ENCODE measurements at places on chromosomes 3 and 15. TPM values are rescaled to one million over a fixed set of nuclear protein-coding genes. Genes with fewer than 3 reads are reported as not detected.

Gene SLC24A5
- not detected for total RNA-seq

Gene CEP152
- total RNA-seq: 1.6 TPM

Gene C3orf70
- 9.9 TPM for total RNA-seq

Gene IGF2BP2
- total RNA-seq: 33.2 TPM

Gene MOBP
- not detected for total RNA-seq

Gene ATRIP
- 3.9 TPM for total RNA-seq

Gene ATP13A5
- not detected for total RNA-seq

Gene A4GNT
- total RNA-seq: not detected

Gene ITIH1
- not detected for total RNA-seq

Gene SERPINI2
- not detected for total RNA-seq

Gene ALDH1L1
- total RNA-seq: 0.09 TPM

Gene SAXO2
- 1.3 TPM for total RNA-seq

Gene CAND2
- 0.98 TPM for total RNA-seq

Gene GOLGA8Q
- 0.22 TPM for total RNA-seq

Gene TERC
- 47.0 TPM for total RNA-seq

Gene ZNF639
- 34.7 TPM for total RNA-seq

Gene TLE3
- 10.8 TPM for total RNA-seq

Gene NMNAT3
- total RNA-seq: 1.8 TPM

Gene LRRC2
- 0.17 TPM for total RNA-seq

Gene NRG4
- total RNA-seq: not detected

Gene P2RY1
- total RNA-seq: 1.1 TPM

Gene WDR93
- total RNA-seq: not detected

Gene PRR20G
- not detected for total RNA-seq

Gene CYP8B1
- total RNA-seq: not detected

Gene EEF1AKMT4
- 4.0 TPM for total RNA-seq

Gene AHSG
- 0.09 TPM for total RNA-seq

Gene TM6SF1
- total RNA-seq: 19.7 TPM

Gene B3GNT5
- total RNA-seq: 39.0 TPM

Gene BCL2A1
- total RNA-seq: 0.09 TPM

Gene UBXN7
- 18.9 TPM for total RNA-seq

Gene MON1A
- total RNA-seq: 4.0 TPM

Gene GATA2
- 13.7 TPM for total RNA-seq

Gene GUCA1C
- total RNA-seq: not detected

Gene CRBN
- total RNA-seq: 104 TPM

Gene CSNK1G1
- 25.2 TPM for total RNA-seq

Gene GNB4
- 75.2 TPM for total RNA-seq

Gene POLQ
- 1.9 TPM for total RNA-seq

Gene NR2F2
- 18.1 TPM for total RNA-seq

Gene TRIM42
- total RNA-seq: not detected

Gene NUP210
- total RNA-seq: 0.22 TPM

Gene SNTN
- not detected for total RNA-seq

Gene FRMD4B
- total RNA-seq: 67.5 TPM

Gene GOLGA8J
- total RNA-seq: not detected

Gene GALNT15
- total RNA-seq: 82.4 TPM

Gene MGLL
- total RNA-seq: 19.6 TPM

Gene MFAP1
- 18.3 TPM for total RNA-seq

Gene PLA2G4F
- not detected for total RNA-seq

Gene ENTPD3
- total RNA-seq: under 0.01 TPM

Gene MUC20
- 0.34 TPM for total RNA-seq

Gene ZNF620
- 7.6 TPM for total RNA-seq

Gene RBPMS2
- 0.09 TPM for total RNA-seq

Gene STXBP5L
- total RNA-seq: not detected

Gene PLA2G4B
- total RNA-seq: 1.8 TPM

Gene KBTBD12
- total RNA-seq: not detected

Gene THSD4
- total RNA-seq: 23.6 TPM

Gene CAV3
- total RNA-seq: not detected

Gene CSTA
- not detected for total RNA-seq

Gene PLA2G4E
- total RNA-seq: not detected
